WTC11 (cell line): ENCODE measurements at places on chromosomes 6 and 20.

DNA sequence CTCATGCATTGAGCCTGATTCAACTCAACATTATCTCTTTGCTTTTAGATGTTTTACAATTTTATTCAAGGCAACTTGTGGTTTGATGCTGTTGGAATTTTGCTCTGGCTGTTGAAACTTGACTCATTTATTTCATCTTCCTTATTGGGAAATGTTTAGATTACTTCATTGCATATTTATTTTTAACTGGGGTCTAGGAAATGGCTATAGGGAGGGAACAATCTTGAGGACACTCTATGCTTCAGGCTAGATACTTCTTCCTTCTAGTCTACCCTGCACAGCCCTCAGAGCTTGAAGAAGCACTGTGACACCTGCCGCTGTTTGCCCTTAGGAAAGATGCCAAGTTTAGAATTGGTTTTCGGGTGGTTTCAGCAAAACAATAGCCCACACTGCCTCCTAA, 183.4 kb downstream of the ADGRG6 start:
- peaks cover 4% of the 10 kb centered on the region; the same call in 1 of the 2 replicates for H3K4me1 ChIP-seq
- H3K27me3 ChIP-seq: no peaks in the 10 kb centered on the region
- no peaks in the 10 kb centered on the region for H3K36me3 ChIP-seq
- no peak overlapping the region for H3K4me3 ChIP-seq
- H3K27ac ChIP-seq: no peak overlapping the region

- no peak for DNase-seq
- H3K4me3 ChIP-seq: no peak overlapping the region
- no peaks in the 10 kb centered on the region for H3K27me3 ChIP-seq
- H3K36me3 ChIP-seq: no peaks in the 10 kb centered on the region
- H3K4me1 ChIP-seq: peaks cover 36% of the 10 kb centered on the region
These were observed 122.0 kb downstream of the HTR1B start for GRCh38 chr6:77341058-77341986.

DNA sequence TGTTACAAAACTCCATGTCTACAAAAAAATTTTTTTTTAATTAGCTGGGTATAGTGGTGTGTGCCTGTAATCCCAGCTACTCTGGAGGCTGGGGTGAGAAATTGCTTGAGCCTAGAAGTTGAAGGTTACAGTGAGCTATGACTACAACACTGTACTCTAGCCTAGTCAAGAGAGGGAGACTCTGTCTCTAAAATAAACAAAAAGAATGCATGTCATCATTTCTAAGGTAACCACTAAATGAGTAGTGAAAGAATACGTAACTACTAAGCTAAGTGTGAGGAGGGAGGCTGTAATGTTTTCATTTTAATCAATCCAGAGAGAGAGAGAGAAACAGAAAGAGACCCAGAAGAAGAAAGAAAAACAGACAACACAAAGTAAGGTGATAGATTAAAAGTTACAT, 9.9 kb downstream of the SYCP2 start:
- no peaks in the 10 kb centered on the region for H3K36me3 ChIP-seq
- H3K27ac ChIP-seq: no peak overlapping the region
- no peak overlapping the region for H3K4me3 ChIP-seq
- H3K4me1 ChIP-seq: no peaks in the 10 kb centered on the region
- DNase-seq: no peak
- H3K27me3 ChIP-seq: peaks cover 40% of the 10 kb centered on the region

DNA sequence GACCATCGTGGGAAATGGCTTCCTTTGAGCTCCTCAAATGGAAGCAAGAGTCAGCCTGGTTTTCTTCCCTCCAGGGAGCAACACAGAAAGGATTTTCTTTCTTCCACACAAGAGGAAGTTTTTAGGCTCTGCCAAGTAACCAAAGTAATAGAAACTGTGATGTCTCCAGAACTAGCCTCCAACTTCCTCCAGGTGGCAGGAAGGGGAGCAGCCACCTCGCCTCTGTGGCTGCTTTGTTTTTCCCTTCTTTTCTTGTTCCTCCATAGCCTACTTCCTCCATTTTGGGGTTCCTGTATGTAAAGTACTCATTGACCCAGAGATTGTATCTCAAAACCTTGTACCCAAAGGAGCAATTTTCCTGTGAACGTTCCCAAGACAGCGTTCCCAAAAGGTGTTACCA, 32.7 kb upstream of the CCR6 start:
- H3K27ac ChIP-seq: no peak overlapping the region
- H3K27me3 ChIP-seq: peaks cover 12% of the 10 kb centered on the region
- H3K4me1 ChIP-seq: peaks cover 6% of the 10 kb centered on the region
- no peak for DNase-seq
- H3K4me3 ChIP-seq: no peak overlapping the region

DNA sequence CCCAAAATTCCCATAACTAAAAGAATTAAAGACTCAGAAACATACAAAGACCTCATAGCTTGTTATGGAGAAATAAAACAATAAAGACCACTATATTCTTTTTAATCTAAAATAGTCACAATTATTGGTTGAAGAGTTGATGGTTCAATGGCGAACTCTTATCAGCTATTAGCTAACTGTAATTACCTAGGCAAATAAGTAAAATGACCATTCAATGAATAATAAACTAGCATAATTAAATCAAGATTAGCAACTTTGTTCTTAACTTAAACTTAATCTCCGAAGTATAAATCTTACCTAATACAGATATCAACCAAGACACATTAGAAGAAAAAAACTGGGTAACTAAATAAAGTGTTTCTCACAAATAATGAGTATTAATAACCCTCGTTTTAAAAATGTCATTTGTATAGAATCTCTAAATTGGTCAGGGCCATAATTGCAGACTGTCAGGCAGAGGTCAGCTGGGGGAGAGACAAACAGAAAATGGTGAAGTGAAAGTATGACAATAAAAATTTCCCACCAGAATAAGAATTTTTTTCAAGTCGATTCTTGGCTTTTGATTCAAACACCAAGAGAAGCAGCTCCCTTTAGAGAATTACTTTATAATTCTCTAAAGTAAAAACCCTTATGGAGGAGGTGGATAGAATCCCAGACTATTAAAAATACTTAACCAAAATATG, 1.7 kb downstream of the FKBP5 start:
- H3K36me3 ChIP-seq: no peaks in the 10 kb centered on the region
- no peak overlapping the region for H3K27ac ChIP-seq
- no peak for DNase-seq
- H3K4me1 ChIP-seq: peaks cover 20% of the 10 kb centered on the region

GRCh38 chr6:53172468-53172803, 23.8 kb upstream of the GCM1 start:
- H3K27me3 ChIP-seq: no peaks in the 10 kb centered on the region
- no peaks in the 10 kb centered on the region for H3K36me3 ChIP-seq
- no peak overlapping the region for H3K4me3 ChIP-seq
- peaks cover 6% of the 10 kb centered on the region for H3K4me1 ChIP-seq
- no peak for DNase-seq
- no peak overlapping the region for H3K27ac ChIP-seq

- no peak for DNase-seq
- H3K36me3 ChIP-seq: no peaks in the 10 kb centered on the region
- no peak overlapping the region for H3K4me3 ChIP-seq
- H3K27ac ChIP-seq: no peak overlapping the region
- H3K4me1 ChIP-seq: peaks cover 11% of the 10 kb centered on the region
These were observed 22.2 kb downstream of the TOX2 start for GRCh38 chr20:43936805-43937204.
